MCF 10A (cell line): ENCODE measurements at places on chromosomes 4 and X. TPM values are rescaled to one million over a fixed set of nuclear protein-coding genes. Genes with fewer than 3 reads are reported as not detected.

DNA sequence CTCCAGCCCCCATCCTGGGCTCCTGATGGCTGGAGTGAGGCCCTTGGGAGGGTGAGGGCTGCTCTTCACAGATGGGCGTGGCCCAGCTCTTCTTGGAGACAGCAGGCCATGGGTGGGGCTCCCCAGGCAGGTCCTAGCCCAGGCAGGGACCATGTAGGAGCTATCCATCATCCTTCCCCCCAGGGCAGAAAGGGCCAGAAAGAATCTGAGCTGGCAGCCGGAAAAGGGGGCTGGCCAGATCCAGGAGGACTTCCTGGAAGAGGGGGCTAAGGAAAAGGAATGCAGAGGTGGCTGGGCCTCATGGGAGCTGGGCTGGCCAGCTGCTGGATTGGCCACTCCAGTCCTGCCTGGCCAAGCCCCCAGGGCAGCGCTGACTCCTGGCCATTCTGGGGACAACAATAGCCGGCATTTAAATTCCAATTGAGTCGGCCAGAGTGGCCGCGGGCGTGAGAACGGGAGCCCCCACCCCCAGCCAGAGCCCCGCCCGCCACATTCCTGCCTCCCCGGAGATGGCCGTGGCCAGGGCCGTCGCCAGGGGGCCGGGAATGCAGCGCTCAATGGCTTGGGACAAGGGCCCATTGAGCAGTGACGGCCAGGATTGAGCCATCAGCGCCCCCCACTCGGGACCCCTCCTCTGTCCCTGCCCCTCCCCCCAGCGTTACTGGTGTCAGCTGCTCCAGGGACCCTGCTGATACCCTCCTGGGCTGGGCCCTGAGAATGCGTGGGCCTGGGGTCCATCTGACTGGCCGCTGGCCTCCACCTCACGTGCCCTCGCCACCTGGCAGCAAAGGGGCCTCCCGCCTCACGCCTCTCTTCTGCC, 15.1 kb upstream of the FGFR3 start:
- no peaks in the 10 kb centered on the region for H3K27me3 ChIP-seq
- no peak overlapping the region for H3K4me3 ChIP-seq
- no peak overlapping the region for H3K27ac ChIP-seq
- H3K36me3 ChIP-seq: no peaks in the 10 kb centered on the region
- peak; percentile 62 for DNase-seq
- H3K4me1 ChIP-seq: peaks cover 6% of the 10 kb centered on the region

- peak; percentile 15 for DNase-seq
- no peak overlapping the region for H3K27ac ChIP-seq
- no peaks in the 10 kb centered on the region for H3K27me3 ChIP-seq
- H3K4me1 ChIP-seq: peaks cover 12% of the 10 kb centered on the region
- H3K4me3 ChIP-seq: no peak overlapping the region
These were observed 1.8 kb upstream of the ARHGEF38 start for GRCh38 chr4:105550641-105551040.

GRCh38 chr4:140115140-140115539, 38.8 kb downstream of the MAML3 start:
- H3K27ac ChIP-seq: no peak overlapping the region
- H3K4me3 ChIP-seq: no peak overlapping the region
- no peak for DNase-seq
- H3K4me1 ChIP-seq: peaks cover 9% of the 10 kb centered on the region
- no peaks in the 10 kb centered on the region for H3K27me3 ChIP-seq

GRCh38 chrX:47523297-47523696, 37.7 kb upstream of the ARAF start:
- H3K27ac ChIP-seq: no peak overlapping the region
- no peaks in the 10 kb centered on the region for H3K27me3 ChIP-seq
- DNase-seq: peak; percentile 59
- H3K4me3 ChIP-seq: peak overlapping the region; percentile 57

DNA sequence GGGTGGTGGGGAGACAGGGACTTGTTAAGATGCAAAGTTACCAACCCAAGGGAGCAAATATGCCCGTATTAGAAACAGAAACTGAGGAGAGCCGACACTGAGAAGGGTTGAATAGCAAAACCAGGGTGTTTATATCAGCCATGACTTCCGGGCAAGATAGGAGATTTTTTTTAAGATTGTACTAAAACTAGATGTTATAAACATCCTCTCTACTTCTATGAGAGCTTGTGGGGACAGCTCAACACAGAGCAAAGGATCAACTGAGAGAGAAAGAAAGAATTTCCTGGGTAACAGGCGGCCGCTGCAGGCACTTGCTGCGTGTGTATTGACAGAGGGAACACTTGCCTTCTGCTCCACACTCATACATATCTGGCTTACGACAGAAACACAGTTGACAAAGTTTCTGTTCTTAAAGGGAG, 49.1 kb upstream of the FBXW7 start:
- H3K27ac ChIP-seq: no peak overlapping the region
- H3K27me3 ChIP-seq: no peaks in the 10 kb centered on the region
- H3K4me1 ChIP-seq: peaks cover 13% of the 10 kb centered on the region

DNA sequence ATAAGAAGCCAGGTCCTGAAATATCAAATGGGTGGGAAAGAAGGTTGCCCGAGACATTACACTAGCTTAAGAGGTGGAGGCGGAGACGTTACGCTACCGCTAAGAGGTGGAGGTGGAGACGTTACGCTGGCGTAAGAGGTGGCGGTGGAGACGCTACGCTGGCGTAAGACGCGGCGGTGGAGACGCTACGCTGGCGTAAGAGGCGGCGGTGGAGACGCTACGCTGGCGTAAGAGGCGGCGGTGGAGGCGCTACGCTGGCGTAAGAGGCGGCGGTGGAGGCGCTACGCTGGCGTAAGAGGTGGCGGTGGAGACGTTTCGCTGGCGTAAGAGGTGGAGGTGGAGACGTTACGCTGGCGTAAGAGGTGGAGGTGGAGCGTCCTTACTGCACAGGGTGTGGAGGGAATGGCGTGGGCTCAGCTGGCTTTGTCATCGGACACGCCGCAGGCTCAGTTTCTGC, 12.8 kb downstream of the CYP4V2 start:
- no peak overlapping the region for H3K4me3 ChIP-seq
- H3K27ac ChIP-seq: no peak overlapping the region
- no peaks in the 10 kb centered on the region for H3K4me1 ChIP-seq
- H3K36me3 ChIP-seq: peaks cover under 1% of the 10 kb centered on the region

GRCh38 chr4:19987746-19988145, 264.0 kb upstream of the SLIT2 start:
- H3K4me1 ChIP-seq: peaks cover 15% of the 10 kb centered on the region
- no peak overlapping the region for H3K4me3 ChIP-seq
- peak; percentile 17 for DNase-seq
- H3K27me3 ChIP-seq: no peaks in the 10 kb centered on the region
- H3K27ac ChIP-seq: peak overlapping the region; percentile 69

DNA sequence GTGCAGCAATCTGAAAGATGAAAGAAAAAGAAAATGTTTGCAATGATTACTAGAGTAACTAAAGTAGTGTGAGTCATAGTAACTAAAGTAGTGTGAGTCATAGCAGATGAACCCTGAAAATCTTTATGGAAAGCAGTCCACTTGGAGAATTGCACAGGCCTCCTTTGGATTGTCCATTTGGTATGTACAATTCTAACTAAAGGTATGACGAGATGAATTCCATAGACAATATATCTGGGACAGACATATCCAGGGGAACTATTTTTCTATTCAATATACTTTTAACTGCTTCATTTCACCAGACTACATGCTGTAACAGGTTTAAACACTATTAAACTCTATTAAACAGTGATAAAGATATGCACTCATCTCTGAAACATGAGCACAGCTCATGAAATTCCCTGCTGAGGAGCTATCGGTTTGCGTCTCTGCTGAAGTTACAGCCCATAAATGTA, 798.7 kb downstream of the PCDH7 start:
- H3K27me3 ChIP-seq: no peaks in the 10 kb centered on the region
- H3K36me3 ChIP-seq: no peaks in the 10 kb centered on the region
- H3K4me1 ChIP-seq: peaks cover 19% of the 10 kb centered on the region
- peak overlapping the region; percentile 20 for H3K27ac ChIP-seq
- no peak overlapping the region for H3K4me3 ChIP-seq

DNA sequence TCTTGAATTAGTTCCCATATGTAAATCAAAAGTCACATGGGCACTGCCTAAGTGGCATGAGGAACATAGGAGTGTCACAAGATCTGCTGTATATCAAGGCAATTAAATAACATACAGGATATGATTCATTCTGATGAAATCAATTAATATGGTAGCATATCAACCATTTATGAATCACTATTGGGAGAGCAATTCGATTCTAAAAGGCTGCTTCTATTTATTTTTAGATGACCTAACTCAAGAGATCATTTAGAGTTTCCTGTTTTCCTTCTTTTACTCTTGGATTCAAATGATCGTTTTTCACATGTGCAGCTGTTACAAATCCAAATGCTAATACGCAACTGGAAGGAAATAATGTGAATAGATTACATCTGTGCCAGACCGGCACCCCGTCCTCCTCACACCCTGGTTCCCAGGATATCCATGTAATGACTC, 81.9 kb downstream of the HCCS start:
- no peak overlapping the region for H3K27ac ChIP-seq
- no peak for DNase-seq
- no peaks in the 10 kb centered on the region for H3K27me3 ChIP-seq
- no peak overlapping the region for H3K4me3 ChIP-seq
- H3K4me1 ChIP-seq: no peaks in the 10 kb centered on the region

- peaks cover 22% of the 10 kb centered on the region for H3K36me3 ChIP-seq
- H3K27me3 ChIP-seq: no peaks in the 10 kb centered on the region
- H3K27ac ChIP-seq: peak overlapping the region; percentile 34
These were observed 76.7 kb downstream of the FHIP1A start for GRCh38 chr4:151485541-151486131.

- peak overlapping the region; percentile 99 for H3K27ac ChIP-seq
- peaks cover 22% of the 10 kb centered on the region for H3K36me3 ChIP-seq
- H3K27me3 ChIP-seq: no peaks in the 10 kb centered on the region
- H3K4me3 ChIP-seq: peak overlapping the region; percentile 62
- peaks cover 28% of the 10 kb centered on the region for H3K4me1 ChIP-seq
These were observed 116.0 kb downstream of the SOWAHB start for GRCh38 chr4:76781698-76782595.

DNA sequence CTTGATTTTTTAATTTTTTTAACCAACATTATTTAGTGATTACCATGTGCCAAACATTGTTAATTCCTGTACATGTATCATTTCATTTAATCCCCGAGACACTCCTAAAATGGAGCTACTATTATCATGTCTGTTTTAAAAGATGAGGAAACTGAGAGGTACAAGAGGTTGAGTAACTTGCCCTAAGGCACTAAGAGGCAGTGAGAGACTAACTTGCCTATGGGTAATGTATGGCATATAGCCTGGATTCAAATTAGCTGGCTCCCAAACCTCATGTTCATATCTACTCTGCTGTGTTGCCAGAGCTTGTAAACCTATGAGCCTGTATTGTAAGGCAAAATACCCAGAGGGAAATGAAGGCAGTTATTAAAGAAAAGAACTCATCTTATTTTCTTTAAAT, 443.6 kb downstream of the IL15 start:
- no peak overlapping the region for H3K4me3 ChIP-seq
- peak overlapping the region; percentile 42 for H3K27ac ChIP-seq
- H3K4me1 ChIP-seq: peaks cover 10% of the 10 kb centered on the region
- no peaks in the 10 kb centered on the region for H3K27me3 ChIP-seq
- no peaks in the 10 kb centered on the region for H3K36me3 ChIP-seq
- peak; percentile 54 for DNase-seq

GRCh38 chrX:38086451-38087215, 80.3 kb downstream of the SYTL5 start:
- H3K4me1 ChIP-seq: no peaks in the 10 kb centered on the region
- H3K36me3 ChIP-seq: no peaks in the 10 kb centered on the region
- DNase-seq: no peak
- peaks cover 43% of the 10 kb centered on the region for H3K27me3 ChIP-seq
- H3K4me3 ChIP-seq: no peak overlapping the region

- DNase-seq: no peak
- peaks cover 17% of the 10 kb centered on the region for H3K36me3 ChIP-seq
- H3K27ac ChIP-seq: no peak overlapping the region
- peaks cover 41% of the 10 kb centered on the region for H3K27me3 ChIP-seq
- peaks cover 7% of the 10 kb centered on the region for H3K4me1 ChIP-seq
- peak overlapping the region; percentile 88 for H3K4me3 ChIP-seq
These were observed 1.3 kb downstream of the TCEAL4 start for GRCh38 chrX:103586659-103587058.

DNA sequence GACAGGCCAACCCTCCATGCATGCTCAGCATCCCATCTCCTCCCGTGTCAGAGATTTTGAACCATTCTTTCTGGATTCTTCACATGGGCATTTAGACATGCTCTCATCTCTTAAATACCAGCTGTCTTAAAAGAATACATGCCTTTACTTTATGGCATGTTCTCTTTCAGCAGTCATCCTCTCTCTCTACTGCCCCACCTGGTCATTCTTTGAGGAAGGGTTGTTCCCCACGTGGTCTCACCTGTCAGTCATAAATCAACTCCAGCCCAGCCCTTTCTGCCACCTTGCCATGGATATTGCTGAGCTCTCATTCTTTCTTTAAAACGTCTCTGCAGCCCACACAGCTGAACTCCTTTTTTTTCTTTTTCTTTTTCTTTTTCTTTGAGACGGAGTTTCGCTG, 111.3 kb downstream of the ARHGAP10 start:
- peak; percentile 66 for DNase-seq
- no peak overlapping the region for H3K27ac ChIP-seq
- no peaks in the 10 kb centered on the region for H3K27me3 ChIP-seq
- no peak overlapping the region for H3K4me3 ChIP-seq
- no peaks in the 10 kb centered on the region for H3K4me1 ChIP-seq

GRCh38 chrX:44961817-44962607, 89.0 kb downstream of the KDM6A start:
- H3K4me3 ChIP-seq: no peak overlapping the region
- H3K27ac ChIP-seq: no peak overlapping the region
- H3K4me1 ChIP-seq: peaks cover 7% of the 10 kb centered on the region
- no peaks in the 10 kb centered on the region for H3K27me3 ChIP-seq

- no peak overlapping the region for H3K27ac ChIP-seq
- H3K27me3 ChIP-seq: no peaks in the 10 kb centered on the region
- H3K4me1 ChIP-seq: peaks cover 10% of the 10 kb centered on the region
These were observed 87.0 kb upstream of the RPL34 start for GRCh38 chr4:108533245-108533844.

DNA sequence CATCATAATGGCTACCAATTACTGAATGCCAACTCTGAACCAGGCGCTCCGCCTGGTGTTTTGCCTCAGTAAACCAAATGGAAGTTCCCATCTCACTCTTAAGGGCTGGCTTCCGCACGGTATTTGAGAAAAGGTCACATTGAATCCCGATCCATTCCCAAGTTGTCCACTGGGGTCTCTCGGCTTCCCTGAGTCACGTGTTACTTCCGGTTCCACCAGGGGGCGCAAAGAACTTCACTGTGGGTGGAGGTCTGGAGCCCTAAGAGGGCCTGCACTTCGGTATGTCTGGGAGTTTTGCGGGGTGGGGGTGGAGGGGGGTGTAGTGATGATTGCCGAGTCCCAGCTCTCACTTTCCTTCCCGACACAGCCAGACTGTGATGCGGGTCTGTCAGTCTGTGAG, 13.4 kb upstream of the NHS start:
- no peak overlapping the region for H3K27ac ChIP-seq
- no peak overlapping the region for H3K4me3 ChIP-seq
- H3K36me3 ChIP-seq: no peaks in the 10 kb centered on the region
- H3K4me1 ChIP-seq: no peaks in the 10 kb centered on the region
- no peaks in the 10 kb centered on the region for H3K27me3 ChIP-seq

GRCh38 chr4:62093735-62094134, 893.6 kb downstream of the ADGRL3 start:
- no peaks in the 10 kb centered on the region for H3K36me3 ChIP-seq
- no peak for DNase-seq
- H3K27me3 ChIP-seq: no peaks in the 10 kb centered on the region
- H3K27ac ChIP-seq: no peak overlapping the region
- no peaks in the 10 kb centered on the region for H3K4me1 ChIP-seq

Gene ARMCX2
- total RNA-seq: not detected in 2 replicates

Gene FSTL5
- not detected in 2 replicates for total RNA-seq

Gene SPANXD
- total RNA-seq: not detected in 2 replicates

Gene MCTS1
- 64.9 and 73.7 TPM in 2 replicates for total RNA-seq

Gene CC2D2A
- total RNA-seq: 7.7 and 8.6 TPM in 2 replicates

Gene ABCG2
- total RNA-seq: 0.07 and 0.12 TPM in 2 replicates

Gene ARAP2
- total RNA-seq: 10.9 and 12.0 TPM in 2 replicates

Gene UGT2A3
- not detected in 2 replicates for total RNA-seq
